ENCODE measurements at places on chromosomes 12 and 14.

- DNase-seq, result no peak
Observed at GRCh38 chr14:80133457-80133856, 77.8 kb downstream of the DIO2 start.

DNA sequence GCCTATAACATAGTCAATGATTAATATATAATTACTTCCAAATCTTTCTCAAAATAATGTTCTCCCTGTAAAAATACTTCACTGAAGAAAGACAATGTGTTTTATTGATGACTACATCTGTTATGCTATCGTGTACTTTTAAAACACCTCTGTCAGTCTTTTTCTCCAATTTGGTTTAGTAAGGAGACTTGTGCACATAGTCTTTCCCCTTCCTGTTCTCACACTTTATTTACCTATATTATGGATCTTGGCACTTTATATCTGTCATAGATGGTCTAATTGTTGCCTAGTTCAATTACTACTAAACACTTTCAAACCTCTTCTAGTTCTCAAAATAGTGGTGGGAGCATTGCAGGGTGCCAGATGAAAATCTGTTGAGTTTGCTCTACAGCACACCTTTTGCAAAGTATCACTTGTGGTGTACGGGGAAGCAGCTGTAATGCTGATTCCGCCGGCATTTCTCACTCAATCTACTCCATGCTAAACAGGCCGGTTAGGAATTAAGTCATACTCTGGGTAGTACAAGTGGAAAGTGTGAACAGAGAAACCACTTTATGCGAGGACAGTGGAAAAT lies 1.1 kb upstream of the INSM2 start:
- DNase-seq, result peak; percentile 2

DNA sequence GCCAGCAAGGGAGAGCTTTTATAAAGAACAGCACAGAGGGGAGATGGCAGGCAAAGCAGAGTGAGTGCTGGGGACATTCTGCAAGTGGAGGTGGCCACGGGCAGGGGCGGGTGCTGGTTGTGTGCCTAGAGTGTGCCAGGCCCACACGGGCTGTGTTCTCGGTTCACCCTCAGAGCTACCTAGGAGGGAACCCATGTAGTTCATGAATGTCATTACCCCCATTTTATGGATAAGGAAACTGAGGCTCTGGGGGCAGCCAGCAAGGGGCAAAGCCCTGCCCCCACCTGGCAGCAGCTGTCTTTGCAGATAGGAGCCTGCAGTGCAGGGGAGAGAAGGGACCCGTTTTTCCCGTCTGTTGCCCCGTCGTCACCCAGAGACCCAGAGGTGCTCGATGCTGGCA lies 85.2 kb upstream of the NCOR2 start:
- DNase-seq, result no peak

- no peak for DNase-seq
Observed at GRCh38 chr12:111248236-111249017, 120.5 kb downstream of the PHETA1 start.

GRCh38 chr12:108730365-108731104 lies 783 bp downstream of the CORO1C start:
- peak; percentile 50 for DNase-seq

DNA sequence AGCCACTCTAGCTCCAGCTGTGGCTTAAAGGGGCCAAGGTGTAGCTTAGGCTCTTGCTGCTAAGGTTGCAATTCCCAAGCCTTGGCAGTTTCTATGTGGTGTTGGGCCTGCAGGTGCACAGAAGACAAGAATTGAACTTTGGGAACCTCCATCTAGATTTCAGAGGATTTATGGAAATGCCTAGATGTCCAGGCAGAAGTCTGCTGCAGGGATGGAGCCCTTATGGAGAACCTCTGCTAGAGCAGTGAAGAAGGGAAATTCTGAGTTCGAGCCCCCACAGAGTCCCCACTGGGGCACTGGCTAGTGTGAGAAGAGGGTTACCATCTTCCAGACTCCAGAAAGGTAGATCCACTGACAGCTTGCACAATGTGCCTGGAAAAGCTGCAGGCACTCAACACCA lies 694.7 kb downstream of the SLC16A7 start:
- no peak for DNase-seq

DNA sequence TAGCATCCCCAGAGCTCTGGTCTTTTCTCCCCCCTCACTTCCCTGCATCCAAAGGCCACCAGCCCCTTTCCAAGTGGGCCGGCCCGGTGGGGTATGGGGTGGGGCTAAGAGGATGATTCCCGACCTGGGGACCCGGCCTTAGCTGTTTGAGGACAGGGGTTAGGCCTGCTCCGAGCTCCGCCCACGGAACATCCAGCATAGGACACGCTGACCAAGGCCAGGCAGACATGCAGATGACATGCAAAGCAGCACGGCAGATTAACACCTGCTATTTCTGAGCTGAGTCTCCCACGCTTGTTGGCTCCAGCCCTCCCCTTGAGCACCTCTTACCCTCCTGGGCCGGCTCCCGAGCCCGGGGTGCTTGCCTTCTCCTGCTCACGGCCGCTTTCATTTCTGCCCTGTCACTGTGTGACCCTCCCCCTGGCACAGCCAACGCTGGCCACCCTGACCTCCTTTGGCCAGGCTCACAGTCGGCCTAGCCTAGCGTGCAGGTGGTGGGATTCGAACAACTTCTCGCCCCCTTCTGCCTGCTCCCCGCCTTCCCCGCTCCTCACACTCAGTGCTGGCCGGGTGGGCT lies 40.2 kb downstream of the TEAD4 start:
- DNase-seq, result no peak

GRCh38 chr12:45014396-45014795 lies 36.5 kb downstream of the DBX2 start:
- no peak for DNase-seq

DNA sequence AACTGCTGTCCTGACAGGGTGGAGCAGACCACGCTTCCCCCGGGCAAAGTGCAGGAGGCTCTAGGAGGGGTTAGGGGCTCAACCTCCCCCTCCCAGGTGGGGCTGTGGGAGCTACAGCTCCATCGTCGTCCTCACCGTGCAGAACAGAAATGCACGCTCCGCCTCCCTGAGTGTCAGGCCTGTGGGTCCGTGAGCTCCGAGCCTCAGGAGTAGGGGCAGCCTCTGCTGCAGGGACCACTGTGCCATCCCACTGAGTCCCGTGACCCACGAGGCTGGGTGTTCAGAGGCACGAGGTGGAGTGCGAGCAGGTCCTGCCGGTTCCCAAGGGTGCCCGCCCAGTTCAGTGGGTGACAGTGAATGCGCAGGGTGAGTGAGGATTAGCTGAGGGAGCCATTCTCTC lies 48.6 kb downstream of the CACNA1C start:
- DNase-seq, result no peak

GRCh38 chr14:103474893-103475292 lies 47.7 kb downstream of the CKB start:
- DNase-seq, result no peak

GRCh38 chr14:53847881-53848280 lies 108.7 kb downstream of the BMP4 start:
- no peak for DNase-seq

DNA sequence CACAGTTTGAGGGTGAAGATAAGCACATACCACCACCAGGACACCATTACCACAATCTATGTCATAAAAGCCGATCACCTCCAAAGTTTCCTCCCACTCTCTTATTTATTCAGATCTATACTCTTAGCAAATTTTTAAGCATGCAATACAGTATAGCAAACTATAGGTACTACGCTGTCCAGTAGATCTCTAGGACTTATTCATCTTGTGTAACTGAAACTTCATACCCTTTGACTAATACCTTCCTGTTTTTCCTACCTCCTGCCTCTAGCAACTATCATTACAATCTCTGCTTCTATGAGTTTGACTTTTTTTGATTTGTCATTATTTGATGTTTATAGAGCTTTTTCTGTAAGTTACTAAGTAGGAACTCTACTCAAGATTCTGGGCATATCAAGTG lies 84.5 kb upstream of the MANSC4 start:
- DNase-seq, result no peak

GRCh38 chr12:27013611-27014084 lies 536 bp downstream of the TM7SF3 start:
- DNase-seq, result no peak

- DNase-seq, result no peak
Observed at GRCh38 chr14:103231376-103232019, 102.5 kb upstream of the EIF5 start.

- no peak for DNase-seq
Observed at GRCh38 chr12:77891518-77892147, 60.9 kb downstream of the NAV3 start.

- no peak for DNase-seq
Observed at GRCh38 chr12:52634266-52635056, 16.1 kb upstream of the KRT73 start.

DNA sequence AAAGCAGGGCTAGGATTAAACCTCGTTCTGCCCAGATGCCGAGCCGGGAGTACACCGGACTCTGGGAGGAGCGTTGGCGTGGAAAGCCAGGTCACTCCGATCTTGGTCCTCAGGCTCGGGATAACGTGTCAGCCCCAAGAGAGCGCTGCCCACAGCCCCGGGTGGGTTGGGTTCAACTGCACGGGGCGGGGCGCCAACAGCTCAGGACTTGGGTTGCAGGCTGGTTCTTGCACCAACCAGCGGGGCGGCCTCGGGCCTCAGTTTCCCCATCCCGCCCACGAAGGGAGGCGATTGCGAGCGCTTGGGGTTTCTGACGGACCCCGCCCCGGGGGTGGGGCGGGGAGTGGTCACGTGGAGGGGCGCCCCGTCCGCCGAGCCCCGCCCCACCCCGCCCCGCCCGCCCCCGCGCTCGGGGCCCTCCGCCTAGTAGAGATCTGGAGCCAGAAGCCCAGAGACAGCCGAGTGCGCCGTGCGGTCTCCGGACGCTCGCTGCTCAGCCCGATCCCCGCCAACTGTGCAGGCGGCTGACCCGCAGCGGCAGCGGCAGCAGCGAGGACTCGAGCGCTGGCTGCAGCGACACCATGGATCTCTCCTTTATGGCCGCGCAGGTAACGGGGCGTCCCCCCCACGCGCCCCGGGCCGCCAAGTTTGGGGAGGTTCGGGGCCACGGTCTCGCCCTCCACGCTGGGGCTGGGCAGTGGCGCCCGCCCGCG lies at the start of gene C14orf132:
Gene C14orf132 (plus strand): TSS at position 443 of the 713 bp plus-strand sequence. CDS start 139 bp downstream, at position 582.
- DNase-seq, result peak; percentile 69

- no peak for DNase-seq
Observed at GRCh38 chr12:109065154-109065852, 12.9 kb downstream of the USP30 start.

DNA sequence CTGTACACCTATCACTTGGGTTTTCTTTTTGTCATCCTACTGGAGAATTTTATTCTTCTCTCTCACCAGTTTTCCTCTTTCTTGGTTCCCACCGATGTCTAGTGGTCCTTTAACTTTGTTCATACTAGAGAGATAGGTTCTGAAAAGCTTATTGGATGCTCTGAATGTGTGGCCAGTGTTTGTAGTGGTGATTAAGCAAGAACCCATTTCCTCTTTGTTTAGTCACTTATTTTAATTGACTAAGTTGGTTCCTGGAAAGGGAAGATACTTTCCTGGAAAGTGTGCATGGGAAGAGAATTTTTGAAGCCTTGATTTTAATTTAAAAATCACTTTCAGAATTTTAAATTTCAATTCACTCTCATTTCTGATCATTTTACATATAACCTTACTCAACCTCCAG lies 127.2 kb downstream of the OTOGL start:
- DNase-seq, result no peak

GRCh38 chr12:19437996-19438395 lies 1.3 kb upstream of the AEBP2 start:
- no peak for DNase-seq

GRCh38 chr12:13135371-13136178 lies 32.1 kb upstream of the GSG1 start:
- no peak for DNase-seq

DNA sequence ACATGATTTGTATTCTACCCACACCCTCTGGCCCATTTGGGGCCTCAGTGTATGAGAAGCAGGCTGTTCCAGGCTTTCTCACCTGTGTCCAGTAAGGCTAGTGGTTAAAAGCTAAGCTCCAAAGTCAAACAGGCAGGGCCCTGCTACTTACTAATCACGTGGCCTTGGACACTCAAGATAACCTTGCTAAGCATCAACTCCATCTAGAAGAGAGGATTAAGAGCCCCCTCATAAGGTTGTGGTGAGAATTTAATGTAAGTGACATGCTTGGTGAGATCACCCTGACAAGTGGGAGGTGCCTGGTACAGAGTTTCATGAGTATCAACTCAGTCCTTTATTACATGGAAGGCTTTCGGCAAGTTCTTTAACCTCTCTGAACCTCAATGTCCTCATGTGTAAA lies 17.8 kb downstream of the ACSM4 start:
- no peak for DNase-seq

DNA sequence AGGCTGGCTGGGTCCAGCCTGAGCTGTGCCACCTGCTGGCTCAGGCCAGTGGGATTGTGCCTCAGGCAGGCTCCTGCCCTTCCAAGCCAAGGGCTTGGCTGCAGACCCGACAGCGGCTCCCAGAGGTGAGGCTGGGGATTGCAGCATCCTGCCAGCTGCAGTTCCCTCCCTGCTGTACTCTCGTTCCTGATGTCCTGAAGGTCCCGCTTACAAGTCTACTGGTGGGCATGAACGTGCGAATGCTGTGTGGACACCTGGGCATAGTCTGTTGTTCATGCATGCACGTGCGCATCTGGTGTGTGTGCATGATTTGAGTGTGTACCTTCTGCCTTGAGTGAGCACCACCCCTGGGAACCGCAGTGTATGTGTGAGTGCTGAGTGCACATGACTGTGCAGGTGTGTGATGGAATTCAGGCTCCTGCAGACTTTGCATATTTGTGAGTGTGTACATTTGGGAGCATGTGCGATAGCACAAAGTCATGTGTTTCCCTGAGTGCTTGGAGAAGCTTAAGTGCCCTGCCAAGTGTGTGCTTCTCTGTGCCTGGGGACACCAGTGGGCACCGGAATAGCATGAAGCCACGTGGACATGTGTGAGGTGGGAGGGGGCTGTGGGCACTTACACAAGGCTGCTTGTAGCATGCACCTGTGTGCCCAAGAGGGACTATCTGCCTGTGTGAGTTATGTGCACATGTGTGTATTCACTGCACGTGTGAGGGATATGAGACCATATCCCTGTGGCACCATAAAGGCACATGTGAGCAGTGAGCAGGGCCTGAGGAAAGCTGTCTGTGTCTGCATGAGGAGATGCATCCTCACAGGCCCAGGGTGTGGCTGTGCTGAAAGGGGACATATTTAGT lies 19.3 kb upstream of the KRT7 start:
- DNase-seq, result peak; percentile 68

GRCh38 chr12:63294327-63294632 lies 143.3 kb upstream of the AVPR1A start:
- DNase-seq, result no peak

GRCh38 chr14:102495491-102496330 lies 13.9 kb downstream of the ANKRD9 start:
- no peak for DNase-seq

- no peak for DNase-seq
Observed at GRCh38 chr14:79724934-79725717, 486.2 kb downstream of the DIO2 start.

Measured in activated T-cell treated with anti-CD3 and anti-CD28 coated beads, Interleukin-2, amount 50 U/mL, for 72 hours (primary cell).